ENCODE measurements at places on chromosomes 3 and 15. TPM values are rescaled to one million over a fixed set of nuclear protein-coding genes. Genes with fewer than 3 reads are reported as not detected.

- H3K27ac ChIP-seq, result no peak overlapping the region
- no peaks in the 10 kb centered on the region for H3K36me3 ChIP-seq
- no peak overlapping the region for H3K4me3 ChIP-seq
- H3K4me1 ChIP-seq, result no peaks in the 10 kb centered on the region
- no peaks in the 10 kb centered on the region for H3K27me3 ChIP-seq
- no peak for DNase-seq
These were observed 123.3 kb upstream of the GBE1 start for GRCh38 chr3:81884791-81885190.

- no peak for DNase-seq
- no peaks in the 10 kb centered on the region for H3K27me3 ChIP-seq
- H3K4me3 ChIP-seq, result no peak overlapping the region
- peaks cover 12% of the 10 kb centered on the region for H3K4me1 ChIP-seq
- H3K27ac ChIP-seq, result no peak overlapping the region
These were observed 91.9 kb upstream of the VGLL4 start for GRCh38 chr3:11735638-11736037.

DNA sequence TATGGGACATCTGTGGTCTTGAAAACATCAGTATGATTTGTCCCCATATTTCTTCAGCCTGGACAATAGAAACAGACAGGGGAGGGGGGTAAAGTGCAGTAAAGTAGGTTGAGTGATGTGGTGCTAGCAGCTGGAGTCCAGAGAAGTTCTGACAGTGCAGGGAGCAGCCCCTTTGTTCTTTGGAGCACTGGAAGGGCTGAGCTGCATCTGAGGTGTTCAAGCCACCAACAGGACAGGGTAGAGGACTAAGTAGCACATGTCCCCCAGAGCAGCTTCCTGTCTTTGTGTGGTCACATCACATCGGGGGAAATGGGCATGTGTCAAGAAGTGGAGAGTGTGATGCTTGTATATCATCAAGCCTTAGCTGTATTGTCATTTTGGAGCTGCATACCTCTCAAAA, 12.1 kb downstream of the MRPS22 start:
- H3K4me1 ChIP-seq, result peaks cover 38% of the 10 kb centered on the region
- H3K27ac ChIP-seq, result peak overlapping the region; percentile 90
- H3K36me3 ChIP-seq, result peaks cover 49% of the 10 kb centered on the region

- no peak overlapping the region for H3K4me3 ChIP-seq
- H3K27ac ChIP-seq, result no peak overlapping the region
- no peaks in the 10 kb centered on the region for H3K4me1 ChIP-seq
- H3K36me3 ChIP-seq, result no peaks in the 10 kb centered on the region
These were observed 1165.1 kb downstream of the ROBO2 start for GRCh38 chr3:78204977-78205376.

GRCh38 chr15:33393546-33393945, 82.8 kb downstream of the RYR3 start:
- H3K4me3 ChIP-seq, result no peak overlapping the region
- no peak for DNase-seq
- H3K4me1 ChIP-seq, result peaks cover 4% of the 10 kb centered on the region
- H3K27ac ChIP-seq, result no peak overlapping the region

DNA sequence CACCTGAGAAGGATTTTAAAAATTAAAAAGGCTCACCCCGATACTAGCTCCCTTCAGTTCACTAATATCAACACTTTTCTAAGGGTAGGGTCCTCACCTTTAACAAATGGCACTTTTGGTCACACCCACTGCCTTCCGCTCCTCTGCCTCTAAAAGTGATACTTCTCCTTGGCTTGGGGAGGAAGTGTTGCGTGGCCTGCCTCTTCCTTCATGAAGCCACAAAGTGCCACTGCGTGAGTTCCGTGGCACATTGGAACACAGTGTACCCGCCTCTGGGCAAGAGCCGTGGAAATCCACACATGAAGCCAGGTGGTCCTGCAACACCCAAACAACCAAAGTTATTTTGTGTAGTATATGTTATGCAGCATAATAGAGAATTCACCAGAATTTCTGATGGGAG, 3.9 kb downstream of the B4GALT4 start:
- H3K4me3 ChIP-seq, result no peak overlapping the region
- H3K4me1 ChIP-seq, result peaks cover 6% of the 10 kb centered on the region
- DNase-seq, result no peak
- H3K27ac ChIP-seq, result no peak overlapping the region

DNA sequence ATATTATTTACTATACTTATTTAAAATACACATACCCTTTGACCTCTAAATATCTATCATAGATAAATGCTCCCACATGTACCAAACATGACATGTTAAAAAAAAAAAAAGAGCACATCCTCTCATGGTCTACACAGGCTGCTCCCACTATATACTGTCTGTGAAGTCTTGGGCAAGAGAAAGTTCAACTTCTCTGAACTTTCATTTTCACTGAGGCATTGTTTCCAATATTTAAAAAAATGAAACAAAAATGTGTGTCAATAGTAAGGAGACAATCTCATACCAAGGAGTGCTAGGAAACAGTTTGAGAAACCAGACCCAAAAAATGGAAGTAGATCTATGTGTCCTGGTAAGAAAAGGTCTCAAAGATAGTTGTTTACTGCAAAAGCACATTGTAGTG, 29.3 kb downstream of the SLC4A7 start:
- H3K4me3 ChIP-seq, result no peak overlapping the region
- H3K36me3 ChIP-seq, result no peaks in the 10 kb centered on the region
- no peaks in the 10 kb centered on the region for H3K27me3 ChIP-seq
- no peaks in the 10 kb centered on the region for H3K4me1 ChIP-seq
- no peak overlapping the region for H3K27ac ChIP-seq

DNA sequence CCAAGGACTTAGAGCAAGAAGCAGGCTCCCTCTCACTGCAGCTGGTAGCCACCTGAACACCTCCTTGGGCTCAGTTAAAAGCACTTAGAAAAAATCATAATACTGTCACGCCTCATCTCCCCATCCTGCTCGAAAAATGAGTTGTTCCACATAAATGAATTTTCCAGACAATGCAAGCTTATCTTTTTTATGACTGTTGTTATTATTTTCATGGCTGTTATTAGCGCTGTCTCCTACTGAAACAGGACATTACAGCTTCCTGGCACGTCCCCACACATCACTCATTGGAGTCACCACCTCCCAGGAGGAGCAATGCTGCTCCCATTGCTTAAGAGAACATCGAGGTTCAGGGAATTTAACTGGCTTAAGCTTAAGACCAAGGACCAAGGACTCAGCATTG, 26.5 kb downstream of the CCDC33 start:
- DNase-seq, result no peak
- H3K27me3 ChIP-seq, result peaks cover 12% of the 10 kb centered on the region
- H3K27ac ChIP-seq, result no peak overlapping the region
- H3K4me3 ChIP-seq, result no peak overlapping the region
- H3K4me1 ChIP-seq, result peaks cover 13% of the 10 kb centered on the region
- peaks cover 3% of the 10 kb centered on the region for H3K36me3 ChIP-seq

DNA sequence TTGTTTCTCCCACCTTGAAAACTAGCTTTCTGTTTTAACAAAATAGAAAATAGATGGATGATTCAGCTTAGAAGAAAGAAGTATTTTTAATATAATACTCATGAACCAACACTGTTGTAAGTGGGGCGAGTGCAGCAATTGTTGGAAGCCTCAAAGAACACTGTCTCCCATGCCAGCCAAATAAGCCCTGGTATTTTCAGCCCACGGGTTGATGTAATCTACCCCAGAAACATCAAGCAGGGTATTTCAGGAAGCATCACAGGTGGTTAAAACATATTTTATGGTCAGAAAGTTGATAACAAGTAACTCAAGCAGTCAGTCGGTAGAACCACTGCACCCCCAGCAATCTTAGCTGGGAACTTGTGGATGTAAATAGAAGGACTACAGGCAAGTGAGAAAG, 115.9 kb downstream of the SV2B start:
- no peaks in the 10 kb centered on the region for H3K4me1 ChIP-seq
- no peaks in the 10 kb centered on the region for H3K36me3 ChIP-seq
- H3K27ac ChIP-seq, result no peak overlapping the region
- H3K27me3 ChIP-seq, result peaks cover 3% of the 10 kb centered on the region
- H3K4me3 ChIP-seq, result no peak overlapping the region
- DNase-seq, result no peak

GRCh38 chr3:77919244-77919643, 879.3 kb downstream of the ROBO2 start:
- no peaks in the 10 kb centered on the region for H3K27me3 ChIP-seq
- no peak for DNase-seq
- no peaks in the 10 kb centered on the region for H3K4me1 ChIP-seq
- H3K36me3 ChIP-seq, result no peaks in the 10 kb centered on the region
- H3K4me3 ChIP-seq, result no peak overlapping the region

DNA sequence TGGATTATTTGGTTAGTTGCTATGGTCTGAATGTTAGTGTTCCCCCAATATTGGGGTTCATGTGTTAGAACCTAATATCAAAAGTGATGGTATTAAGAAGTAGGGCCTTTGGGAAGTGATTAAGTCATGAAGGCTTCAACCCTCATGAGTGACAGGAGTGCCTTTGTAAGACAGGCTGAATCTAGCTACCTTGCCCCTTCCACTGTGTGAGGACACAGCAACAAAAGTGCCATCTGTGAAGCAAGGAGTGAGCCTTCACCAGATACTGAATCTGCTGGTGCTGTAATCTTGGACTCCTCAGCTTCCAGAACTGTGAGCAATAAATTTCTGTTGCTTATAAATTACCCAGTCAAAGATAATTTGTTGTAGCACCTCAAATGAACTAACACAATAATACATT, 22.6 kb upstream of the SATB1 start:
- H3K4me1 ChIP-seq, result peaks cover 16% of the 10 kb centered on the region
- H3K4me3 ChIP-seq, result no peak overlapping the region
- H3K27me3 ChIP-seq, result peaks cover 12% of the 10 kb centered on the region
- no peak overlapping the region for H3K27ac ChIP-seq

DNA sequence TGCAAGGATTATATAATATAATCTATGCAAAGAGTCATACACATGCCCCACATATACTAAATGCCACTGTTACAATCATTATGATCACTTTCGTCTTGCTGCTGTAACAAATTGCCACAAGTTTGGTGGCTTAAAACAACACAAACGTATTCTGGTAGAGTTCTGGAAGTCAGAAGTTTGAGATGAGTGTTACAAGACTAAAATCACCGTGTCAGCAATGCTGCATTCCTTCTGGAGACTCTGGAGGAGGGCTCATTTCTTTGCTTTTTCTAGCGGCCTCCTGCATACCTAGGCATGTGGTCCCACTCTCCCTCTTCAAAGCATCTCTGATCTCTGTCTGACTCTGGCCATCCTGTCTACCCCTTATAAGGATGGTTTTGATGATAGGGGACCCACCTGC, 1.4 kb upstream of the CCDC174 start:
- H3K36me3 ChIP-seq, result peaks cover 8% of the 10 kb centered on the region
- H3K4me3 ChIP-seq, result peak overlapping the region; percentile 58
- peak overlapping the region; percentile 82 for H3K27ac ChIP-seq
- no peaks in the 10 kb centered on the region for H3K27me3 ChIP-seq

DNA sequence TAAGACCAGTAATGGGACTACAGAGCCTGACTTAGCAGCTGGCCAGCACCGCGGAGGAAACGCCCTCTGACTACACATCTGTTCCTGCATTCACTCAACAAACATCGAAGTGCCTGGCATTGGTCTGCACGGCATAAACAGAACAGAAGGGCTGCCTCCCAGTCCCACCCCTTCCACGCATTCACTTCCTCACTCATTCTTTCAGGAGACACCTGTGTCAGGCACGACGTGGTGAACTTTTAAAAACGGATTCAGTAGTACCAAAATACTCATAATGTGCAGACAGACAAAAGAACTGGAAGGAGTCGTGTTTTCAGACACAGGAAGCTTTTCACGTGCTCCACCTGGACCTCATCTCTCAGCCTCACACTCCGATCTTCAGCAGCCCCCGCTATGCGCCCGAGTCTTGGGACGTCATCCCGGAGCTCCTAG, 123.3 kb downstream of the XXYLT1 start:
- peaks cover 3% of the 10 kb centered on the region for H3K36me3 ChIP-seq
- no peak overlapping the region for H3K4me3 ChIP-seq
- H3K4me1 ChIP-seq, result peaks cover 56% of the 10 kb centered on the region
- no peak for DNase-seq

- H3K4me3 ChIP-seq, result no peak overlapping the region
- DNase-seq, result no peak
- H3K27ac ChIP-seq, result no peak overlapping the region
These were observed 1.1 kb downstream of the PAK6 start for GRCh38 chr15:40239693-40240618.

GRCh38 chr15:38810686-38811085, 246.1 kb upstream of the RASGRP1 start:
- peaks cover 7% of the 10 kb centered on the region for H3K4me1 ChIP-seq
- H3K36me3 ChIP-seq, result no peaks in the 10 kb centered on the region
- H3K27ac ChIP-seq, result no peak overlapping the region
- no peak for DNase-seq
- no peaks in the 10 kb centered on the region for H3K27me3 ChIP-seq

GRCh38 chr3:99950921-99951320, 133.3 kb downstream of the CMSS1 start:
- no peak overlapping the region for H3K27ac ChIP-seq
- no peaks in the 10 kb centered on the region for H3K27me3 ChIP-seq
- H3K36me3 ChIP-seq, result no peaks in the 10 kb centered on the region

GRCh38 chr3:151351219-151351618, 21.9 kb upstream of the P2RY13 start:
- no peaks in the 10 kb centered on the region for H3K36me3 ChIP-seq
- no peak overlapping the region for H3K4me3 ChIP-seq
- no peak for DNase-seq
- H3K27ac ChIP-seq, result peak overlapping the region; percentile 80
- H3K27me3 ChIP-seq, result peaks cover 3% of the 10 kb centered on the region

GRCh38 chr15:96582473-96582872, 252.0 kb downstream of the NR2F2 start:
- no peak for DNase-seq
- no peak overlapping the region for H3K27ac ChIP-seq
- no peaks in the 10 kb centered on the region for H3K36me3 ChIP-seq
- H3K4me1 ChIP-seq, result no peaks in the 10 kb centered on the region

- peaks cover 50% of the 10 kb centered on the region for H3K27me3 ChIP-seq
- peaks cover 77% of the 10 kb centered on the region for H3K4me1 ChIP-seq
- DNase-seq, result no peak
- peak overlapping the region; percentile 8 for H3K4me3 ChIP-seq
These were observed 16.0 kb downstream of the NR2F2 start for GRCh38 chr15:96346409-96346970.

GRCh38 chr15:67011617-67012005, 53.8 kb upstream of the SMAD3 start:
- H3K4me1 ChIP-seq, result peaks cover 15% of the 10 kb centered on the region
- no peaks in the 10 kb centered on the region for H3K36me3 ChIP-seq
- DNase-seq, result no peak
- H3K27ac ChIP-seq, result no peak overlapping the region

Gene ITIH1
- total RNA-seq, result not detected

Gene LRRC31
- 0.23 TPM for total RNA-seq

Gene SELENOS
- total RNA-seq, result 48.9 TPM

Gene GRM7
- 0.18 TPM for total RNA-seq

Gene SIAH2
- total RNA-seq, result 13.2 TPM

Gene GOLGA8M
- total RNA-seq, result 1.3 TPM

Gene ERC2
- 20.5 TPM for total RNA-seq

Gene SLC38A3
- 0.56 TPM for total RNA-seq

Gene PLA2G4E
- not detected for total RNA-seq

Gene ZMAT3
- total RNA-seq, result 44.5 TPM

Gene AADACL2
- total RNA-seq, result not detected

Gene RSL24D1
- 58.0 TPM for total RNA-seq
